Activated naive CD4-positive, alpha-beta T cell treated with anti-CD3 and anti-CD28 coated beads, Interleukin-2, amount 50 U/mL, for 16 hours (primary cell): ENCODE measurements at places on chromosomes 2 and 18.
A peak's percentile ranks its signal among the peaks of the same experiment; 100 is the strongest.

GRCh38 chr18:79542876-79543750 lies 136.5 kb upstream of the CTDP1 start:
- no peak for DNase-seq

GRCh38 chr18:32714571-32715148 lies 58.2 kb downstream of the KLHL14 start:
- DNase-seq = no peak

DNA sequence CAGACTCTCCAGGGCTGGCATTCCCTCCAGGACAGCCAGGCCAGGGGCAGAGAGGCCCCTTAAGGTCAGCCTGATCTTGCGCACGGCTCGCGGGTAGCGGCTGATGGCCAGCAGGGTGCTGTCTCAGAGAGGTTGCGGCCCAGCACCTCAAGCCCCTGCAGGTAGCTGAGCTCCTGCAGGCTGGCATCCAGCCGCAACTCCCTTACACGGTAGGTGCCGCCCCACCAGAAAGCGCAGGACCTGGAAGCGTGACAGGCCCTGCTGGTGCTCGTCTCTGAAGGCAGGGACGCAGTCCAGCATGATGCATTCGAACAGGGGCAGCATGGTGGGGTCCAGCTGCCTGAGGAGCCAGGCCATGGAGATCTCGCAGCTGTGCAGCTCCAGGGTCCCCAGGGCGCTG lies 38.9 kb downstream of the C1D start:
- DNase-seq = no peak

- DNase-seq = no peak
Observed at GRCh38 chr2:54772110-54772509, 48.6 kb downstream of the EML6 start.

GRCh38 chr2:163626639-163627109 lies 109.1 kb downstream of the FIGN start:
- no peak for DNase-seq

- DNase-seq = no peak
Observed at GRCh38 chr2:175914846-175915245, 87.2 kb downstream of the LNPK start.

GRCh38 chr2:15159751-15160177 lies 401.4 kb downstream of the NBAS start:
- DNase-seq = no peak

- DNase-seq = no peak
Observed at GRCh38 chr2:100988630-100989417, 13.3 kb upstream of the RPL31 start.

GRCh38 chr2:54603796-54604195 lies 119.7 kb upstream of the EML6 start:
- no peak for DNase-seq

DNA sequence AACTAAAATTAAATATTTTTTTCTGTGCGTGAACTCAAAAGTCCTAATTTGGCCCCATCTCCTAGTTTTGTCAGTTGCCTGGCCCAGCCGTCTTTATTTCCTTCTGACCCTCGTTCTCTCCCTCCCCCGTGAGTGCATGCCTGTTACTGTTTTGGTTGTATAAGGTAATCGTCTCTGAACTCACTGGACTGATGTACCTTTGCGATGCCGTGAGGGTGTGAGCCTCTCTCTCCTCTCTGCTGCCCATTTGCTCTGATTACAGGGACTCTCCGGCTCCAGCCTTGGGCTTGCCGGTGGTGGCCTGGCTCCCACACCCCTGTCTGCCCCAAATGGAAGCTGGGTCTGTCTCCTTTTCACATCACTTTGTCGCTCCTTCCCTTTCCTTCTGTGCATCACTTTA lies 66.5 kb upstream of the RBM44 start:
- DNase-seq = no peak

DNA sequence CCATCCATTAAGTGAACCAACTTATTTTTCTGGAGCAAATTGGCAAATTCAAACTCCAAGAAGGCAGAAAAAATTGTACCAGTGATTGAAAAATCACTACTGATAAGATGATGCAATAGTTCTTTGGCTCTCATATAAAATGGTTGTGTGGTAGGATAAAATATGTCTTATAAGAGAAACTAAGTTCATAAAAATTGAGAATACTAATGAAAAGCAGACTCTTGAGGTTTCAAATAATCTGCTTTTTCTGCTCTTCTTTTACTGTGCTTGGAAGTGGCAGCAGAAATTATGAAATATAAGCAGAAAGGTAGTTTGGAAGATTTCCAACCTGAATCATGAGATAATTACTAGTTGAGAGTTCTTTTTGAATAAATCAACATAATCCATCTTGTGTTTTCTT lies 61.9 kb downstream of the PPP1R1C start:
- no peak for DNase-seq

- DNase-seq = no peak
Observed at GRCh38 chr2:58636872-58637271, 395.7 kb upstream of the FANCL start.

DNA sequence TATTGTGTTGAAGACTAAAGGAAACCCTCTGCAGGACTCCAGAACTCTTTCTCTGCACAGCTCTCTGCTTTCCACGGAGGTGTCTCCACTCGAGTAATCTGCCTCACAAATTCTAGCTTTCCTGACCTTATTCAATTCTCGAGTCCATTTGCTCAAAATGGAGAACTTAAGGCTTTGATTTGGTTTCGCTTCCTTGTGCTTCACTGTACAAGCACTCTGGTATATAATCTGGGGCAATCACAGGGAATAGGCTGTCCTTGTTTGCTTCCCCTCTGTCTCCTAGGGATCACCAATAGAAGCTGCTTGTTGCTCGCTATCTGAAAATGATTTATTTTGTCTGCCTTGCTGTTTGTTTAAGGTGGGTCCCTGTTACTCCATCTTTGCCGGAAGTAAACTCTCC lies 129.1 kb upstream of the DOCK10 start:
- DNase-seq = no peak

DNA sequence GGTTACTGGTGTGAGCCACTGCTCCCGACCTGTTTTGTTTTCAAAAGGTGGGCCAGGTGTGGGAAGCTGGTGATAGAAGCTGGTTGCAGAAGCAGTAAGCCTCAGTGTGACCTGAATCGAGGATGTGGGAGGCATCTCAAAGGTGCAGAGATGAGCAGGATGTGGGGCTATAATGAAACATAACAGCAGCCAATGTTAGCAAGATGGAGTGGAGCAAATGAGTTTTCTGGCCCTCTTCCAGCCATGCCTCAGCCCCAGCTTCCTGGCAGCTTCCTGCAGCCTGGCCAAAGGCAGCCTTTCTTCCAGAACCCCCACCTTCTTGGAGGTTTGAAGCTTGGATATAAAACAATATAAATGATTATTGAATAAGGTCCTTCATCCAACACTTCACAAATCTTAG lies 184.8 kb downstream of the NCK2 start:
- DNase-seq = peak; percentile 24

- no peak for DNase-seq
Observed at GRCh38 chr18:32300914-32301313, 111.1 kb downstream of the MEP1B start.

- DNase-seq = no peak
Observed at GRCh38 chr2:175874291-175874690, 127.8 kb downstream of the LNPK start.

DNA sequence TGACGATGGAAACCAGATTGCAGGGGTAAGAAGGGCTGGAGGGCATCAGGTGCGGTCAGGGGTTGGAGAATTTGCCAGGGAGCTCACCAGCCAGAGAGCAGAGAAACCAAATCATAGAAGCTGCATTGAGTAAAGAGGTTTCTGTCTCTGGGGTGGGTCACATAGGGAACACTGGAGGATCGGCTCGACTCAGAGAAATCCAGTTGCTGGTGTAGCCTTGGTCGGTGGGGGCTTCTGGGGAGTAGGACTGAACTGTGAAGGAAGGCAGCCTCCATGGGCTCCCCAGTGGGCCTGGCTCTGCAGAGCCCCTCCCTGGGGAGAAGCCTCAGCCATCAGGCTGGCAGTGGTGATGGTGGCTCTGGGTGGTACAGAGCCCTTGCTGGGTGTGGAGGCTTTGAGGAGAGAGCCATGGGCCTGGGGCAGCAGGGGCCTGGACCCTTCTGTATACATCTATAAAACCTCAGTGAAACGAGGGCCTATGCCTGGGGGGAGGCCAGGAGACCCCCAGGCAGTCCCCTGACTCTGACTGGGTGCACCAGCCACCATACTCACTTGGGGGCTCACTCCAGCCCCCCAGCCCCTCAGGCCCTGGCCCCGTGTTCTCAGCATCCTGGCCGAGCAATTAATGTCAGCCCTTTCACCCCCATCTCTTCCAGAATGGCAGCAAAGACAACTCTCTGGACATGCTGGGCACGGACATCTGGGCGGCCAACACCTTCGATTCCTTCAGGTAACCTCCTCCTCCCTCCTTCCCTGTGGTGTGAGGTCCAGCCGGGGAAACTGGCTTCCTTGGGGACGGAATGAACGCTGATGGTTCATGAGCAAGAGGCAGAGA lies 124.5 kb downstream of the CTIF start:
- DNase-seq = no peak

DNA sequence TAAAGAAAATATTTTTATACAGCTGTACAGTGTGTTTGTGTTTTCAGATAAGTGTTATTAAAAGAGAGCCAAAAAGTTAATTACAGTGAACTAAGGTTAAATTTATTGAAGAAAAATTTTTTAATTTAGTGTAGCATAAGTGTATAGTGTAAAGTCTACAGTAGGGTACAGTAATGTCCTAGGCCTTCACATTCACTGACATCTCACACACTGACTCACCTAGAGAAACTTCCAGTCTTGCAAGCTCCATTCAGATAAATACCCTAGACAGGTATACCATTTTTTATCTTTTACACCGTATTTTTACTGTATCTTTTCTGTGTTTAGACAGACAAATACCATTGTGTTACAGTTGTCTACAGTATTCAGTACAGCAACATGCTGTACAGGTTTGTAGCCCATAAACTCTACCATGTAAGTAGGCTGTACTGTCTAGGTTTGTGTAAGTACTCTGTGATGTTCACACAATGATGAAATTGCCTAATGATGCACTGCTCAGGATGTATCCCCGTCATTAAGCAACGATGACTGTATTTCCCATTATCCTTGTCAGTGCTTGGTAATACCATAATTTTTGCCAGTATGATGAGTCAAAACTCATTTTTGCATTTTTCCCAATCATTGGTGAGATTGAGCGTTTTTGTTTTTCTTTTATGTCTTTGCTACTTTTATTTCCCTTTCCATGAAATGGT lies 48.2 kb upstream of the B3GNT2 start:
- no peak for DNase-seq

- no peak for DNase-seq
Observed at GRCh38 chr2:174044556-174044955, 79.4 kb upstream of the SP3 start.

DNA sequence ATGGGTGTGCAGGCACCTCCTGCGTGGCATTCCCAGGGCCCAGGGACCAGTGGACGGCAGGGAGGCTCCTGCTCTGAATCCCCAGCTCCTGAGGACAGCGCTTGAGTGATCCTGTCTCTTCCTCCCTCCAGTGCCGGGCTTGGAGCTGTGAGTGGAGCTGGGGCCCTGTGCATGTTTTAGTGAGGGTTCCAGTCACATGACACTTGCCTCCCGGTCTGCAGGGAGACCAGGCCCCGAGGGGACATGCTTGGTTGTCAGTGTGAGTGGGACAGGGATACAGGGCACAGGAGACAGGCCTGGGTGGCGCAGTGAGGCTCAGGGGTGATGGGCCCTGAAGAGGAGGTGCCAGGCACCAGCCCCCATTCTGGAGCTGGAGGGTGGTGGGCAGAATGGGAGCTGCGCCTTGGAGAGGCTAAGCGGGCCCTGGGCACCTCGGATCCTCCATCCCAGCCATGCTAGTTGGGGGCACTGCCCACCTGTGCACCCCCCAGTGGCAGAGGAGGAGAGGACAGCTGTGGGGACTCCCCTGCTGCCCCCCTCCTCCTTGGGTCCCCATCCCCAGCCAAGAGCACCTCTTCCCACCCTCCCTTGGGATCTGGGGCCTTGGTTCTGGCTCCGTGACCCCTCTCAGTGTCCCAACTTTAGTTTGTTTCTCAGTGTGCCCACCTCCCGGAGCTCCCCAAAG lies 12.0 kb downstream of the ARHGEF4 start:
- DNase-seq = no peak

GRCh38 chr18:8088626-8089025 lies 520.6 kb upstream of the RAB12 start:
- no peak for DNase-seq

- no peak for DNase-seq
Observed at GRCh38 chr2:23953625-23954024, 13.4 kb downstream of the UBXN2A start.

GRCh38 chr2:152520759-152521158 lies 185.8 kb downstream of the FMNL2 start:
- no peak for DNase-seq

GRCh38 chr2:219983836-219984235 lies 356.4 kb downstream of the SLC4A3 start:
- DNase-seq = no peak

GRCh38 chr18:32372381-32373061 lies 98.2 kb downstream of the GAREM1 start:
- DNase-seq = no peak

GRCh38 chr2:12397854-12398253 lies 318.9 kb upstream of the TRIB2 start:
- no peak for DNase-seq

DNA sequence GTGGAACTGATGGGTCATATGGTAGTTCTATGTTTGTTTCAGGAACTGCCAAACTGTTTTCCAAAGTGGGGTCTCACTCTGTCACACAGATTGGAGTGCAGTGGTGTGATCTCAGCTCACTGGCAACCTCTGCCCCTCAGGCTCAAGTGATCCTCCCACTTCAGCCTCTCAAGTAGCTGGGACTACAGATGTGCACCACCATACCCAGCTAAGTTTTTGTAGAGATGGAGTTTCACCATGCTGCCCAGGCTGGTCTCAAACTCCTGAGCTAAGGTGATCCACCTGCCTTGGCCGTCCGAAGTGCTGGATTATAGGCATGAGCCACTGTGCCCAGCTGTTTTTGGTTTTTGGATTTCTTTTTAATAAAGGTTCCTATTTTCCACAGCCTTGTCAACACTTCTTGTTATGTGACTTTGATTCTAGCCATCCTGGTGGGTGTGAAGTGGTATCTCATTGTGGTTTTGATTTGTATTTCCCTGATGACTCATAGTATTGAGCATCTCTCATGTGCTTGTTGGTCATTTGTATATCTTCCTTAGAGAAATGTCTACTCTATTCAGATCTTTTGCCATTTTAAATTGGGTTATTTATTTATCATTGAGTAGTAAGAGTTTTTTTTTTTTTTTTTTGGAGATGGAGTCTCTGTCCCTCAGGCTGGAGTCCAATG lies 22.8 kb downstream of the NPC1 start:
- DNase-seq = no peak

DNA sequence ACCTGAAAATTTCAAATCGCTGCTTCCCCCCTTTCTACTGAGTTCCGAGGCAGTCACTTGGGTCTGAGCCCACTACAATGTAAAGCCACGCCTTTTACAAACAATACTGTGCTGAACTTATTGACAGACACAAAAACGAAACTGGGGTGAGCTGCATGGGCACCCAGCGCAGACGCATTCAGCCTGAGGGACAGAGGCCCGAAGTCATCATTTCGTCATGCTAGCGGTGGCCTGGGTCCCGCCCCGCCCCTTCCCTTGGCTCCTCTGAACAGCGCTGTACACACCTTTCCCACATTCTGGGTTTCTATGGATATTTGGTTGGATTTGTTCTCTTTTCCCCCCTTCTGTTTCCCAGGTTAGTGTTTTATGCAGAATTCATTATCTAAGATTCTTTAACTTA lies 71.7 kb downstream of the EIPR1 start:
- DNase-seq = no peak
